ENCODE measurements at places on chromosomes 3 and 15.

- DNase-seq: no peak
Observed at GRCh38 chr3:71376503-71376902, 207.0 kb downstream of the FOXP1 start.

GRCh38 chr3:127162947-127163645, 29.8 kb upstream of the PRR23E start:
- no peak for DNase-seq

- DNase-seq: no peak
Observed at GRCh38 chr3:76083992-76084391, 298.6 kb upstream of the ZNF717 start.

DNA sequence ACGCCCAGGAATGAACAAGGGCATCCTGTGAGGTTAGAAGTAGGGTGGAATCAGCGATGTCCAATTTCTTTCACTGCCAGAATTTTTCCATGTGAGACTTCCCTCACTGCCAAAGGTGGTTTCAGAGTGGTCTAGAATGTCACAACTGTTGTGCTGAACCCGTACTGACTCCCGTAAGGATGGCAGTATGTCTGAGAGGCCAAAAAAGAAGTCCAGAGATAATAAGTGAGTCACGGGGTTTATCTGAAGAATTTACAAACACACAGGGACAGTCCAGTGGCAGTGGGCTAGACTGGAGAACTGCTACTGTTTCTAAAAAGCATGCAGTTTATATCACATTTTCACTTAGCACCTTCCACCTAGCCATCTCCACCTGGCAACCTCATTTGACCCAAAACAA, 160.6 kb upstream of the ATP10A start:
- DNase-seq: no peak

- no peak for DNase-seq
Observed at GRCh38 chr3:172276103-172276502, 172.2 kb downstream of the GHSR start.

- peak; percentile 23 for DNase-seq
Observed at GRCh38 chr3:138935863-138936740, 10.8 kb downstream of the FOXL2 start.

DNA sequence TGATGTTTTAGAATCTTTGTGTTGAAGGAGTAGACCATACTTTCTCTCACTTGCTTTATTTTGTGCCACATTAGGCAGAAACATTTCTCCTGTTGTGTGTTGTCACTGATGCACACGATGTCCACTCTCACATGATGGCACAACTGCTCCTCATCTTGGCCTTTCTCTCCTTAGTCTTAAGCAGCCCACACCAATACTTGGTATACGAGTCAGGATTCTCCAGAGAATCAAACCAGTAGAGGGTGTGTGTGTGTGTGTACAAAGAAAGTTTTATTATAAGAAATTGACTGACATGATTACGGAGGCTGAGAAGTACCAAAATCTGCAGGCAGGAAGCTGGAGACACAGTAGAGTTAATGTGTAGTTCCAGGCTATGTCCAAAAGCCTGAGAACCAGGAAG, 187.1 kb downstream of the ALCAM start:
- DNase-seq: no peak

GRCh38 chr3:186246941-186247340, 115.1 kb downstream of the DGKG start:
- DNase-seq: no peak

- DNase-seq: no peak
Observed at GRCh38 chr3:72630969-72631344, 217.3 kb downstream of the SHQ1 start.

DNA sequence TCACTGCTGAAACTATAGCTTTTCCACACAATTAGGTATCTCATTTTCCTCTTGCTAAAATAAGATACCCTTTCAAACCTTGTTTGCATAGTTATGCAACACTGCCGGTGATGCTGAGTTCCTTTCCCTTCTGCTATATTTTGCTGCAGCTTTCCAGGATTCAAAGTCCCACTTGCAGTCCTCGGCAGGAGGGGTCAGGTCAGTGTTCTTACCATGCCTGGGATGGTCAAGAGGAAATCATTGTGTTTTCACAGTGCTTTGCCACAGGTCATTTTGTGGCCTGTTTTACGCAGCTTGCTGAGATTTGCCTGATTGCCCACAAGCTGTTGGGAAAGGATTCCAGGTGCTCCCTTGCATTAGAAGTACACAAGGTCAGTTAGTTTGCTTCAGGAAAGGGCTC, 156.9 kb downstream of the B3GALNT1 start:
- no peak for DNase-seq

GRCh38 chr3:177358091-177358976, 161.1 kb upstream of the TBL1XR1 start:
- peak; percentile 38 for DNase-seq

- DNase-seq: no peak
Observed at GRCh38 chr3:39082666-39083313, 24.6 kb downstream of the GORASP1 start.

DNA sequence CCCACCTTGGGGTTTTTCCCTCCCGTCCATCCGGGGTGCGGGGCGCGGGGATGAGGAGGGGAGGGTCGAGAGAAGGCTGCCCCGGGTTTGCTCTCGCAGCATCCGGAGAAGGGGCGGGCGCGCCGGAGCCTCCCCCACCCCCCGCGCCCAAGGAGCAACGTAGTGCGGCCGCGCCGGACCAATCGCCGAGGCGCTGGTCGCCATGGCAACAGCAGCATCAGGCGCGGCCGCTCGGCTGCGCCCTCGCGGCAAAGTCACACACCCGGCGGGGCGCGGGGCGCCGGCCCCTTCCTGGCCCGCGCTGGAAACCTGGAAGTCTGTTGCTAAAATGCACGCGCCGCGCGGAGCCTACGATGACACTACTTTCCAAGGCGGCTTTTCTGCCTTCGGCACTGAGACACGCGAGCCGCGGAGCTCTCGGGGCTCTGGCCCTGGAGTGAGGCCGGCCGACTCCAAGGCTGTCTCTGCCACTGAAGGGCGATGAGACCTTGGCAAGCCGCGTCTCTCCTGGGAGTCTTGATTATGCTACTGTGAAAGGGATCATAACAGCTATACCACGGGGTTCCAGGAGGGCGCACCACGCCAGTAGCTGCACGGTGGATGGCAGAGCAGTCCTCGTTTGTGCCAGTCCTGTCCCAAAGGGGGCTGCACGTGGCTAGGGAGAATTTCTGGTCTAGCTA, at the start of gene IQSEC1:
Gene IQSEC1, minus strand, starts transcription at position 104 of the 680 bp plus-strand sequence. CDS start 415 bp downstream, outside the sequence.
- peak; percentile 68 for DNase-seq

DNA sequence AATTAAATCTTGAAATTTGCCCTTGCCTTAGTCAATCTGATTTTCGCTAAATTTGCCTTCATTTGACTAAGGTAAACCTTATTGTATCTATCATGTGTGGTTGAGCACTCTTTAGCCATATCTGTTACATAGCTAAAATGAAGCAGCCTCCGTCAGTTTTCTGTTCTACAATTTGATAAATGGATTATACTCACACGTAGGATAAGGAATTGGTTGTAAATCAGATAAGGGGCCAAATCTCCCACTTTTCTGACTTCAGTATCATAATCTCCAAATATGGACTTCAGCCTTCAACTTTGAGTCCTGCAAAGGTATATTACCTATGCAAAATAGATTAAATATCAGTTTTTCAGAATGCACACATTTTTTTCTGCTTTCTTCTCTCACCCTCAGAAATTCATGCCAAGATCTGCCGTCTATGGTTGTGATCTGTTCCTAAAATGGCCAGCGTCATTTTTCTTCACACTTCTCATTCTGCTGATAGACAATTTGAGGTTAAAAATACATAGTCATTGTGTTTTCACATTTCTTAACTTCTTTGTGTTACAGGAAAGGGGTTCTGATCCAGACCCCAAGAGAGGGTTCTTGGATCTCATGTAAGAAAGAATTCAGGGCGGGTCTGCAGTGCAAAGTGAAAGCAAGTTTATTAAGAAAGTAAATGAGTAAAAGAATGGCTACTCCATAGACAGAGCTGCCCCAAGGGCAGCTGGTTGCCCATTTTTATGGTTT, 36.9 kb downstream of the RAB8B start:
- DNase-seq: no peak

GRCh38 chr15:61509327-61509840, 280.3 kb upstream of the RORA start:
- no peak for DNase-seq

DNA sequence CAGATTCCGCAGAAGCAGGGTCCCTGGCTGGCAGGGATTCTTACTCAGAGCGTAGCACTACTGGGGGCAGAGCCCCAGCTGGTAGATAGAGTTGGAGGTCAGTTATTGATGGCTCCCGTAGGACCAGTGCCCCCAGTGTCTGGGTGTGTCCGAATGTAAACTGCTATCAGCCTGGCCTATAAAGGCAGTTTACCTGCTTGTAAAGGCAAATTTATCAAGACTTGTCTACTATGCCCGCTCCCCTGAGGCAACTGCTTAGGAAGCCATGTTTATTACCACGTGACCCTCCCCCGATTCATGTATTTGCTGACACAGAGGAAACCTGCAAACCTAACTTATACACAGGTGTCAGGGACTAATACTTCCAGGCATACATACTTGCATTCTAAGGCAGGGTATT, 607 bp upstream of the PPP1R14D start:
- no peak for DNase-seq

- DNase-seq: no peak
Observed at GRCh38 chr3:151426341-151426657, 34.6 kb downstream of the IGSF10 start.

- DNase-seq: no peak
Observed at GRCh38 chr15:63462088-63462487, 42.3 kb upstream of the USP3 start.

DNA sequence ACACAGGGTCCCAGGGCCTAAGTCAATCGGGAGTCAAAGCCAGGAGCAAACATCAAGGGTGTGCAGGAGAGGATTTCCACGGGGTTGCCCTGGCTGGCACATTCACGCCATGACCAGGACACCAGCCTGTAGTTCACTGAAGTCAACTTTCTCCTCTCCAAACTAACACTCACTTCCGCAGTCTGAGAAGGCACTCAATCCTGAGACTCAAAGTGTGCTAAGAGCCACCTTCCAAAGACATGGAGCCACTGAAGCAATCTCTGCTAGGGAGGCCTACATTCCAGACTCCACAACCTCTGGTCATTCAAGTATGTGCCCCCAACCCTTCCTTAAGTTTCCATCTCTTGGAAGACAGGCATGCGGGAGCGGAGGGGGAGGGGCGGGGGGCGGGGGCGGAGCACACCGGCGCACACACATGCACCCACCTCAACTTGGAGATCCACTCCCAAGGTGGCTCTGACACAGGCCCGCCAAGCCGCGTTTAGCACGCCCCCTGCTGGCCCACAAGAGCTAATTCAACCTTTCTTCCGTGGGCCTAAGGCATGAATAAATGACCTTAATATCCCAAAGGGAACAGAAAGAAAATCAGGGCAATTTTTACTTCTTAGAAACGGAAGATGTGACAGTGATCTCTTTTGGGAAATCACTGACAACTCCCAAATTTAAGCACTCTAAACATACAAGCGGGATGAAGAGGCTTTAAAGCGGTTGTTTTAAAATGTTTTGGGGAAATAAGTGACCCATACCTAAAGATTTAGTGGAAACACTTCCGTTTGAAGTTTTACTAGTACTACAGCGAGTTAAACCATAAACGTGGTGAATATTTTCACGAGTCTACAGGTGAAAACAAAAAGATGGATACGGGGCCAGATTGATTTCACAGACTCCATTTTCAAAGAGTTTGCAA, 162.5 kb upstream of the CHRNA7 start:
- no peak for DNase-seq

DNA sequence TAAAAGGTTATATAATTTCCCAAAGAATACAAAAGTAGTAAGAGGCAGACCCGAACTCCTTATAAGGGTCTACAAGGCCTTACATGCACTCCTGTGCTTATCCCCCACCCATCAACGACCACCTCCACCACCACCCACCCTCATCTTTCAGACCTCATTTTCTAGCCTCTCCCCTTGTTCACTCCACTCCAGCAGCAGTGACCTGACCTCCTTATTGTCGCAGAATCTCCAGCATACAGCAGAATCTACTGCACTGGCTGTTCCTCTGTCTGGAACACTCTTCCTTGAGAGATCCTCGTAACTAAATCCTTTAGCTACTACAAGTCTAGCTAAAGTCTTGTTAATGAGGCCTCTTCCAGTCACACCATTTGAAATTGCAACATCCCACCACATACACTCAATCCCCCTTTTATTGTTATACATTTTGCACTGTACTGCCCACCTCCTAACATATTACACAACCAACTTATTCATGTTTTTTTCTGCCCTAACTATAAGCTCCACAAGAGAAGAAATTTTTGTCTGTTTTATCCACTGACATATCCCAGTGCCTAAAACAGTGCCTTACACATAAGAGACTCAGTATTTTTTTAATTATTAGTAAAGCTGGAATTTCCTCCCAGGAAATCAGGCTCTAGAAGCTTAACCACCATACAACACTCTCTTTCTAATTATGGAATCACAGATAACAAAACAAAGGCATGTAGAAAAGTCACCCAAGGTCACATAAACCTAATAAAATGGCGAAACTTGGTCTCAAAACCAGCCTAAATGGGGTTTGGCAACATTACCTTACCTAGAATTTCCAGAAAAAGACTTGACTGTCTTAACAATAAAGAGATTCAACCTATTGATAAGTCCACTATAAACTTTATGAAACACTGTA, 40.2 kb downstream of the ZNF148 start:
- DNase-seq: no peak

- no peak for DNase-seq
Observed at GRCh38 chr3:73687106-73688004, 62.6 kb upstream of the PDZRN3 start.

GRCh38 chr3:113791381-113791780, 44.5 kb downstream of the ATP6V1A start:
- DNase-seq: no peak

- no peak for DNase-seq
Observed at GRCh38 chr3:153372326-153372725, 210.3 kb downstream of the RAP2B start.

- DNase-seq: no peak
Observed at GRCh38 chr3:138367911-138368310, 19.5 kb downstream of the MRAS start.

DNA sequence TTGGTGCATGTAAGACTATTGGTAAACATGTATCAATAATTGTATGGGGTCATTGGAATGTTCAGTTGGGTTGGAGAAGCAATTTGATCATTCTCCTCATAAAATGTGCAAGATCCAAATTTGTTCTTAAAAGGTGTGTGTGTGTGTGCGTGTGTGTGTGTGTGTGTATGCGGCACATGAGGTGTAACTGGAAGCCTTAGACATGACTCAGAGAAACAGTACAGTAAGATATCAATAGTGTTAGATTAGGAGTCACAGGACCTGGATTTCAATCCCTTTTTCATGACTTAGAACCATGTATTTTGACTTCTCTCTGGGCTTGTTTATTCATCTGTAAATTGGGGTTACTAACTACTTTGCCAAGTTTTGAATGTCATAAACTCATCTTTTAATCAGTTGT, 38.3 kb downstream of the RSRC1 start:
- DNase-seq: no peak

GRCh38 chr15:23416349-23417276, 30.4 kb downstream of the GOLGA6L2 start:
- no peak for DNase-seq
